ENCODE measurements at places on chromosomes 7 and 10.

GRCh38 chr7:16130111-16131110, 290.9 kb downstream of the CRPPA start:
- no peak for DNase-seq

DNA sequence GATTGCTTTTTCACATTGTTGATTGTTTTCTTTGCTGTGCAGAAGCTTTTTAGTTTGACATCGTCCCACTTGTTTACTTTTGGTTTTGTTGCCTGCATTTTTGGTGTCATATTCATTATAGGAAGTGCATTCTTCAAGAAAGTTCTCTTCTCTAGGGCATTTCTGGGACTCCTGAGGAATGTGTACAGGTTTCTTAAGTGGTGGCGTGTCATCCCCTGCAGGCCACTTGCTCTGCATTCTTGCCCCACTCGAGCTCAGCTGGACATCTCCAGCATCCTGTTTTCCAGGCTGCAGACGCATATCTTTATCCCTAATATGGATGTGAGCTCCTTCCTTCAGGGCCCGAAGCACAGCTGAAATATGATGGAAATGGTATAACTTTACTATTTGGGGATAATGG, 255.6 kb upstream of the HABP2 start:
- no peak for DNase-seq

GRCh38 chr7:24898691-24899090, 81.3 kb downstream of the OSBPL3 start:
- DNase-seq = no peak

GRCh38 chr7:137395420-137395819, 51.9 kb upstream of the PTN start:
- peak; percentile 10 for DNase-seq

DNA sequence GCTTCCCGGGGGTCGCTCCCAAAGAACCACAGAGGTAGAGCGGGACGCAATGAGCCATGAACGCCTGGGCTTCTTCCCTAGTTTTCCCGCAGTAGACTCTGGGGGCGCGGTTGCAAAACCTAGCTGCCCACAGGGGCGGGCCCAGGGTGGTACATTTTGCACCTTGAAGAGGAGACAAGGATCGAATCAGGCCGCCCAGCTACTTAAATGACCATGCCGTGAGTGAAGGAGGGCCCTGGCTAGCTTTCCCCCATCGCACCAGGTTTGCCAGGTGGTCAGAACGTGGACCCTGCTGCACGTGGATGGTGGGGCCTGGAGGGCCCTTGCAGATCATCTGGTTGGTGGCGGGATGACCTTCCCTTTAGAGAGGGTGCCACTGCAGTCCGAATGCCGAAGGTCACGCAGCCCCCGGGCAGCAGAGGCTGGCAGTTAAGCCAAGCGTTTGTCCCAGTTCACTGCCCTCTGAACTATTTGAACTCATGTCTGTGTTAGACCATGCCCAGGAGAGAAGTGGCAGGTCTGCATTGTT, 604 bp upstream of the SHTN1 start:
- no peak for DNase-seq

DNA sequence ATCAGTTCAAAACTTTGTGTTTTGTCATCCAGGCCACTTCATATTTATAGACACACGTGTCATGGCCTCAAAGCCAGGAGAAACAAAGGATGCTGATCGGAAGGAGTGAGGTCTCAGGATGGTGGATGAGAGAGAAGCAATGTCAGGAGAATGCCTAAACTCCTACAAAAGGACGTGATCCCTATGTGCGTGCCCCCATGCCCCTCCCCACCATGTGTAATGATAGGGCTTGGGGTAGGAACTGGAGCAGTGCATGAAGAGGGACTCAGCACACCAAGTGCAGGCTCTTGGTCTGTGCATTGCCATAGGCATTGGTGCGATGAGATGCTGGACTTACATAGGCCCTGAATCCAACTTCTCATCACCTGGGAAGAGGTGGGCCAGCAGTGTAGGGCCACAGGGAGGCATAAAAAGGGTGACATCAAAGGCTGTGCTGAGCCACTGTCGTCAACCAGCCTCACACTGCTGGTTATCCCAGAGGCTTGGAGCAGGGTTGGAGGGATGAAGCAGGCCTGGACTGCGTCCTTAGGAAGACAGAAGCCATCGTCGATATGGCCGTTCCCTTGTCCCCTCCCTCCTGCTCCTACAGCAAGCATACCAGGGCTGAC, 46.9 kb upstream of the GDF10 start:
- no peak for DNase-seq

- DNase-seq = no peak
Observed at GRCh38 chr7:129013048-129013724, 41.7 kb downstream of the TNPO3 start.

GRCh38 chr10:70232155-70232858, 922 bp downstream of the PPA1 start:
- peak; percentile 28 for DNase-seq

DNA sequence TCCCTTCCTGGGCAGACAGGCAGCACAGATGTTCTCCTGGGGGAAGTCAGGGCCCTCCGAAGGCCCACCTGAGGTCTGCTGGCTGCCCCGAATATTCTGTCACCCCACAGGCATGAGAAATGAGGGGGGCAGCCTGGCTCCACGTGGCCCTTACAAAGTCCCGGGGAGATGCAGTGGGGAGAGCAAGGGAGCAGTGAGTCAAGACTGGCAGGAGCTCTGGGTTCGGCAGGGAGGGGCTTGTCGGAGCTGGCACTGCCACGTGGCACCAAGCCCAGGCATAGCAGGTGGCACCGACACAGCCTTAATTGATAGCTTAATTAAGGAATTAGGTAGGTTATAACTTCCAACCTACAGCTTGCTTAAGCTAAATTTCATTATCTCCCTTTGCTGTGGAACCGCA, 163.9 kb downstream of the USP6NL start:
- DNase-seq = no peak

DNA sequence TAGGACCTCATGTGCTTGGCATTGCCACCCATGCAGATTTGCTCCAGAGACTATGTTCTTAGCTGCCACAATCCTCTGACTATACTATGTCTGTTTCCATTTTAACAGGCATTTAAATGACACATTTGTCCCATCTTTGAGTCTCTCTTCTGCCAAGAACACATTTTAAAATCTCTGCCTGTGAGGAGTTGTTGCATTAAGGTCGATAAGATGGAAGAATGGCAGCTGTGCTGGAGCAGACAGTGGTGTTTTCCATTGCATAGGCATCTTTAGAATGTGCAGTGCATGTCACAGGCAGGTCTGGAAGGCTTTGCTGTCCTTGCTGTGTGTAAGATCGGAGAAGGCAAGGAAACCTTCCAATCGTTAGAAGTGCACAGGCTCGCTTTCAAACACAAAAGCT, 70.9 kb upstream of the CELF2 start:
- no peak for DNase-seq

GRCh38 chr10:15588635-15589508, 130.8 kb downstream of the ITGA8 start:
- DNase-seq = no peak

DNA sequence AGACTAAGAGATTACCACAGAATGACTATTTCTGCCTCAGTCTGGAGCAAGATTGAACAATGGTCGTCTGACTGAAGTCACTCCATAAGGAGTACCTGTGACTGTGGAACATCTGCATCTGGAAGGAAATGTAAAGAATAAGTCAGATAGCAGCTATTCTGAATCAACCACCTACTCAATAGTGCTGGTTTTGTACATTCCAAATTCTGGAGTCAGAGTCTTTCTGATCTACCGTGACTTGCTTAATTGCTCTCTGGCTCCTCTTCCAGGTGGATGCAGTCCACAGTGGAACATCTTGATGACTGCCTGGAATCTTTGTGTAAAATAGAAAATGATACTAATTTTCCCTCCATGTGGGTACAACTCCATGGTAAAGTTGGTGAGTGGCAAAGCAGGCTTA, 156.3 kb upstream of the SEMA3C start:
- DNase-seq = no peak
